WERI-Rb-1 (cell line): ENCODE measurements at places on chromosomes 1 and 21.

DNA sequence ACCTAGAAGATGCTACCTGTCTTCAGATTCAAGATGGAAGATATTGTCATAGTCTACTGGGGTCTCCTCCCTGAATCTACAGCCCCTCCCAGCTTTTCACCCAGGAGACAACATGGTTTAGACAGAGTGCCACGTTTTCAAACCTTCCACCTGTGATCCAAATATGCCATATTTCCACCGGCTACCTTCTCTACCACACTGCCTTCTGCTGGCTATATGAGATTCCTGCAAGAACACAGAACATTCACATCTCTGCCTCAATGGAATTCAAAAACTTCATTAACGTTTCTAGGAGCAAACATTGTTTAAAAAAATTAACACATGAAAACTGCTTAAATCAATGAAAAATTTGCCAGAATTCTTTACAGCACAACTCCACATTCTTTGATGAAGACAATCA lies 12.9 kb upstream of the LELP1 start:
- DNase-seq = peak; percentile 63

- DNase-seq = no peak
These were observed 98.2 kb downstream of the PGBD5 start for GRCh38 chr1:230327892-230328284.

- DNase-seq = no peak
These were observed 126.9 kb downstream of the TGFBR3 start for GRCh38 chr1:91759076-91759475.

DNA sequence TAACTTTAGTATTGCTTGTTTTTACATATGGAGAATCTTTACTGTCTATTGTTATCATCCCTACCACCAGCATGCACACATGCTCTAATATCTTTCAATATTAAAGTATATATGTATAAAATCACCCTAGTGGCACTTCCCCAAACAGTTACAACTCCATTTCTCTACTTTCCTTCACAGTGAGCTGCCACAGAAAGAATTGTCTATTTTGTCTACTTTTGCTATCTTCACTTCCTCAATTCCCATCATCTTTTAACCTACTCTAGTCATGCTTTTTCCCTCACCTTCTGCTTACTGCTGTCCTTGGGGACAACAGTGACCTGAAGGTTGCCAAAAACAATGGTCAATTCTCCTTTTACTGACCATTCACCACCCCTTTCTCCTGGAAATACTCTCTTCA lies 59.2 kb downstream of the VCAM1 start:
- DNase-seq = no peak

GRCh38 chr1:204447190-204447589 lies 35.6 kb upstream of the PPP1R15B start:
- no peak for DNase-seq

DNA sequence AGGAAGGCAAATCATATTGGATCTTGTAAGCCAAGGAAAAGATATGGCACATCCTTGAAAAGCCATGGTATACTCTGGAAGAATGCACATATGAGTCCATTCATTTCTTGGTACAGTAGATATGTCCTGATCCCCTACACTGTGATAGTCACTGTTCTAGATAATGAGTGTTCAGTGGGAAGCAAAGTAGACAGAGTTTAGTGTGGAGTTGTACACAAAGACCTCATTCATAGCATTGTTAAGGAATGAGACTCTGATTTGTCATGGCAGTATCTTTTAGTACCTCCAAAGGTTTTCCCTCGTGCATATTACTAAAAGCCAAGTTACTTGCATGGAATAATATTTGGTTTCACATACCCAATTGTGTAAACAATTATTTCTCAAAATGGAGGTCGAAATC lies 204.7 kb downstream of the NFIA start:
- no peak for DNase-seq

- no peak for DNase-seq
These were observed 30.6 kb upstream of the SLC30A10 start for GRCh38 chr1:219958875-219959417.

DNA sequence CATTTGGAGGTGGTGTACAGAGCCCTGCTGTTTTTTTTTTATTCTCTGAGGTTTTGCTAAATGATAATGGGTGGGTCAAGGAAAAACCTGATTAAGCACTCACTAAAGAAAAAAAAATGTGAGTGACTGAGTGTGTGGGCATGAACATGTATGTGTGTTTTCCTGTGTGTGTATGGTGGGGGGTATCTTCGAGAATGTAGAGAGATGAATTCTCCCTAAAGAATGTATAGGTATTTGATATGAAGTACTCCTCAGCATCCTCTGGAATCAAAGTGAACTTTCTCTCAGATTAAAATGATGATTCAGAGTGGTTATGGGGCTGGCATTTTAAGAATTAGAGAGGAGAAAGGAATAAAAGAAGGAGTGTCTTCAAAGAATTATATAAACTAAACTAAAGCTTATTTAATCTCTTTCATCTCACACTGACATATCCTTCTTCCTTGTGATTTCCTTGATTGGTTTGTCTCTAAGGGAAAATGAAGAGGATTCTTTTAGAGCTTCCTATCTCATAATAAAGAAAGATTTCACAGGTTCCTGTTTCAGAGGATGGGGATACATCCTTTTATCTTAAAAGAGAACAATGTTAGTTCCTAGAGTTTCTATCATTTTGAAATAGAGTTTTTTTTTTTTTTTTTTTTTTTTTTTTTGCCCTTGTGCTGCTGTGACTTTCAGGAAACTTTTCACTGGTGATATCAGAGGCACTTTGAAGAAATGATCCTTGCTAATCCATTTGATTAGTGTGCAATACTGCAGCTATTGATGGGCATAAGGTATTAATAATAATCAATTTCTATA lies 23.9 kb downstream of the S1PR1 start:
- DNase-seq = no peak

DNA sequence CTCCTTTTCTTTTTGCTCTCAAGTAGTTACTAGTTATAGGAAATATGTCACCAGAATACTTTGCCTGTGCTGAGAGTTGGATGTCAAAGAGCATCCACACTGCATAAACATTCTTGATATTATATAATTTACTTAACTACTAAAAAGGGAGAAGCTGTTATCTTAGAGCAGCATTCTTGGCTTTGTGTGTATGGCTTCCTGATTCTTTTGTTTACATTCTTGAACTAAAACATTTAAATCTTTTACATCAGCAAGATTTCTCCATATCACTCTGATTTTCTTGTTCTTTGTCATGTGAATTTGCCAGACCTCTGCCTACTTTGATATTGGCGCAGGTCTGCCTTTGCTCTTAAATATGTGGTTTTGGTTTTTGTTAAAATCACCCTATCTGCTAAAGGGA lies 48.8 kb downstream of the SUCO start:
- DNase-seq = no peak

- DNase-seq = no peak
These were observed 102.2 kb upstream of the JUN start for GRCh38 chr1:58885998-58886397.

GRCh38 chr21:32966120-32966519 lies 59.6 kb upstream of the OLIG2 start:
- DNase-seq = no peak

- DNase-seq = no peak
These were observed 22.1 kb downstream of the AIM2 start for GRCh38 chr1:159054427-159054826.

GRCh38 chr1:99638853-99639252 lies 7.1 kb upstream of the PALMD start:
- no peak for DNase-seq

DNA sequence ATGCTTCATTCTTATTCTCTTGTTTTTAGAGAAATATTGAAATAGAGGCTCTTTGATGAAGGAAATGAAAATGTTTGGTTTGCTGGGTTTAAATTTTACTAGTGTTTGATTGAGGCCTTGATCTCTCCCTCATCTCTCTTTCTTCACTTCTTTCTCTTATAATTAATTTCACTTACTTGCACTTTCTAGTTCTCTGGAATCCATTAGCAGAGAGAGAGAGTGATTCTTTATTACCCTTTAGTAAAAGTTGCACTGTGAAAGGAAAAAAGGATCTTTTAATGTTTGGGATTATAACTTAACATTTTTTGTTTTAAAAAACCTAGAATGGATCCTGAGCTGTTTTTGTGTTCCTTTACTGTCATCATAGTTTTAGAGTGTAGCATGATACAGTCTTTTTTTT lies 12.2 kb downstream of the RPRD2 start:
- DNase-seq = no peak

DNA sequence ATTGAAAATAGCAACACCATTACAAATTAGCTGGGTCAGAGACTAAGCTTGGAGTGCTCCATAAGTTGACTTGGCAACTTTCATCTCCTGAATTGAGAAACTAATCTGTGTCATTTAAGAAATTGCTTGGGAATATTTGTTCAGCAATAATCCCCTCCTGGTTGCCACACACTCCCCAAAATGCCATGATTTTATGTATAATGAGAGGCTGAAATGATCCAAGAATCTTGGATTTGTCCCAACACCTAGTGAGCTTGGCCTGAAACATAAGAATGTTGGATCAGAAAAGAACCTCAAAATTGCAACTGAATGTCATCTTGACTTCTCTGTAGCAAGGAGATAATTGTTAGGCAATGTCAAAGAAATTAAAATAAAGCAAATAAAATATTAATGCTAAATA lies 805.9 kb upstream of the ADAMTS5 start:
- no peak for DNase-seq

GRCh38 chr1:246753670-246754535 lies 29.7 kb downstream of the SCCPDH start:
- peak; percentile 88 for DNase-seq
